ENCODE measurements at places on chromosomes 12 and 14. TPM values are rescaled to one million over a fixed set of nuclear protein-coding genes. Genes with fewer than 3 reads are reported as not detected.

MIP gene
- total RNA-seq: not detected

GUCY2C gene
- total RNA-seq: not detected

SERPINA10 gene
- total RNA-seq: not detected

RNASE1 gene
- not detected for total RNA-seq

RAB35 gene
- total RNA-seq: 78.5 TPM

- no peak for DNase-seq
These were observed 117.3 kb upstream of the OVCH1 start for GRCh38 chr12:29614694-29615325.

GRCh38 chr14:103619057-103619456, 10.0 kb upstream of the KLC1 start:
- no peak for DNase-seq

DNA sequence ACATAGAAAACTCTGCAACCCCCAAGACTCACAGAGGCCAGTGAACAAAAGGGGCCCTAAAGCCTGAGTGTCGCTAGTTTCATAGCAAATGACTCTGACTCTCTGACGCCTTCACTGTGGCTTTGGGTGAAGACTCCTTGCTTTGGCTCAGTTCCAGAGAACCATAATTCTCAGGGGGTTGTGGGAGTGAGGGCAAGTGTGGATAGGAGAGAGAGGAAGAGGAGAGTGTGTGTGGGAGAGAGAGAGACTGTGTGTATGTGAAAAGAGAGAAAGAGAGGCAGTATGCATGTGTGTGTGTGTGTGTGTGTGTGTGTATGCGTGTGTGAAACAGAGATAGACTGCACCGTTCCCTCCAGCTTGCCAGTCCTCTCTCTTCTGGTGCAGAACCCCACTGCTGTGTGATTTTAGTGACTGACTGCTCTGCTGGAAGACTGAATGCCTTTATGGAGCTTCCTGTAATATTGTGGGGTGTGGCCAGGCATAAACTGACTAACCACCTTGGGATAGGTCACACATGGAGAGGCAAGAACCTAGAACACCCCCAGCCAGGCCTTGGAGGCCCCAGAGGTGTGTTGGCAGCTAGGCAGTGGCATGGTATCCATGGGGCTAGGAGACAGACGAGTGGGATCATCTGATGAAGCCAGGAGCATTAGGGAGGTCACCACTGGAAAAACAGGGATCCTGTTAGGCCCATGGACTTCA, 45.9 kb upstream of the STXBP6 start:
- DNase-seq: no peak

- no peak for DNase-seq
These were observed 142.9 kb upstream of the KITLG start for GRCh38 chr12:88723219-88723618.

GRCh38 chr12:111624540-111624939, 25.4 kb upstream of the ATXN2 start:
- no peak for DNase-seq
